ENCODE measurements at places on chromosomes 7 and 10.

- DNase-seq, result no peak
These were observed 52.9 kb downstream of the DNAJC12 start for GRCh38 chr10:67785098-67785497.

GRCh38 chr10:69287181-69287580 is 8.9 kb downstream of the HK1 start:
- DNase-seq, result no peak

DNA sequence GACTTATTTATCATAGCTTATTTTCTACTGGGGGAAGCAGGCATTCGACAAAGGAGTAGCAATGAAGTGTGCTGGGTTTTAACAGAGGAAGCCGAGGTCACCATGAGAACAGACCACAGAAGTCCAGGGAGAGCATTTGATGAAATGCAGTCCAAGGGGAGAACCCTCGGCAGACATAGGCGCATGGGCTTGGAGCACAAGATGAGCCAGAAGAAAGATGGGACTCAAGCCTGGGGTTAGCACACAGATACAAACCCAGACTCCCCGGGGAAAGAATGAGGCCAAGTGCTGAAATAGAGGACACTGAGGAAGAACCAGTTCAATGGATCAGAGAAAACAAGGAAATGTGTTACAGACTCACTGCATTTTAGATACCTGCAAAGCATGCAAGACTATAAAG is 209.5 kb downstream of the FAM107B start:
- no peak for DNase-seq

- no peak for DNase-seq
These were observed 214.4 kb downstream of the FAM107B start for GRCh38 chr10:14560274-14560673.

DNA sequence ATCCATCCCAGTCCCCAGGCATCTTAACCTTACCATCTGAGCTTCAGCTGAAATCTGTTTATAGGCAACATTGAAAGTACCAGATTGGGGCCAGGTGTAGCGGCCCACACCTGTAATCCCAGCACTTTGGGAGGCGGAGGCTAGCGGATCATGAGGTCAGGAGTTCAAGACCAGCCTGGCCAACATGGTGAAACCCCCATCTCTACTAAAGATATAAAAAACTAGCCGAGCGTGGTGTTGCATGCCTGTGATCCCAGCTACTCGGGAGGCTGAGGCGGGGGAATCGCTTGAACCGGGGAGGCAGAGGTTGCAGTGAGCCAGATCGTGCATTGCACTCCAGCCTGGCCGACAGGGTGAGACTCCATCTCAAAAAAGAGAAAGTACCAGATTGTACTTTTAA is 39.0 kb downstream of the CRCP start:
- no peak for DNase-seq

GRCh38 chr7:114108510-114108909 is 189.7 kb upstream of the PPP1R3A start:
- no peak for DNase-seq

DNA sequence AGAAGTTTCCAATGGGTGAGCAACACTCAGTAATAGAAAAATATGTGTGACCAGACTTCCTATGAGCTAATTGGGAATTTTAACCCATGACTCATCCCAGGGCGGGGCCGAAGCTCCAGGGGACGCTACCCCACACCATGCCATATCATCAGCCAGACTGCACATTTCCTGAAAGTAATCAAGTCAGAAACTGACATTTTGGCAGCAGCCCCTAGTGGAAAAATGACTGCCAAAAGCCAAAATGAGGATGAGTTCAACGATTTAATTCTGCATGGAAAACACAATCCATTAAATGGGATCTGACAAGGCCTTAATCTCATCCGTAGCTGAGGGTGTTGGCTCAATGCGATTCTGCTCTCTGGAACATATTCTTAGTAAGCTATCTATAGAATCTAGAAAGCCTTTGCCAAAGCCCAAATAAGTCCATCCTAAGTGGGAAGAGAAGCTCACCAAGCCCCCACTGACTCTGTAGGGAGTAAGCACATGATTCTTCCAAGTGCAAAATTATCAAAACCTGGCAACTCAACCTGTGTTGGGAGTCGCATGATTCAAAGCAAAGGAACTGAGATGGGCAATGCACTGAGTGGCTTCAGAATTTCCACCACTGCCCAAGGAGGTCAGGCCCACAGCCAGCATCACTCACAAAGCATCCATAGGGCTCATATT is 93.1 kb upstream of the PDE1C start:
- no peak for DNase-seq

DNA sequence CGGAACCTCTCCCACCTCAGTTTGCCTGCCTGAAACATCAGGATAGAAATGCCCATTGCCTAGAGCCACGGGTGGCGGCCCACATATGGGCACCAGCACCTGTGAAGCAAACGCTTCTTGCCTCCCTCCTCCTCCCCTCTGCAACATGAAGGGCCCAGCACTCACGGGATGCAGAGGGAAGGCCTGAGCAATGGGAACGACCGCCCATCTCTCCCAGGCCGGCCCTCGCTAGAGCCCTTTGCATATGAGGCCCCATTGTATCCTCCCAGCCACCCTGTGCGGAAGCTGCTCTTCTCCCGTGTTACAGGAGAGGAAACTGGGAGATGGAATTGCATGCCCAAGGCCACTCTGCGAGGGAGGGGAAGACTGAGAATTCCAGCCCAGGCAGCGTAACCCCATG is 88.2 kb downstream of the RGS10 start:
- DNase-seq, result no peak

DNA sequence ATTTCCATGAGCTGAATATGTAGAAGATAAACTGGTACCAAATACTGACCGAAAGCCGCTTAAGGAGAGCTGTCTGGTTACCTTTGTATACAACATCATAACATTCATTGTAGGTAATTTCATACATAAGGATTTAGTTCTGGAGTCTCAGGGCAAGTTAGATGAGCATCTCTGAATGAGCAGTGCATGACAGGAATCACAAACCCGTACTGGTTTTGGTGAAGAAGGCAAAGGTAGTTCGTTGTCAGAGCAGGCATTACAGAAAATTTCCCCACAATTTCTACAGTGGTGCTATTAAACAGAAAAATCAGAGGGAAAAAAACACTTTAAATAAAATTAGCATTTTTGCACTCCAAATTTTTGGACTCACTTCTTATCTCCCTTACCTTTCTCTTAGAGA is 12.9 kb upstream of the PBLD start:
- no peak for DNase-seq

GRCh38 chr10:120988751-120989150 is 137.6 kb downstream of the WDR11 start:
- DNase-seq, result no peak

DNA sequence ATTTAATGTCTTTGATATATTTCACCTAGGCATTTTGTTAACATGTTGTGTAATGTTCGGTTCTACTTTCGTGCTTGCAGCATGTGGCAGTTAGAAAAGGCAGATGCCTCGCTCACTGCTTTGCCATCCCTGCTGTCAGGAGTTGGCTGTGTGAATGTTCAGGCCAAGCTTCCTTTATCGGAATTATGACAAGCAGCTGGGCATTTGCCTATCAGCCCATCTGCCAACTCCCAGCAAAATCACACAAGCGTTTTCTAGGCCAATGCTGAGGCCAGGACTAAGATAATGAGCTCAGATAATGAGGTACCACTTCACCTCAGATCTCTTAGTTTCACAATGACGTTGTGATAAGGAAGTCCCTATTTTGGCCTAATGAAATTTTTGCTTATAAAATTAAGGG is 212.7 kb upstream of the FAM3C start:
- DNase-seq, result no peak

DNA sequence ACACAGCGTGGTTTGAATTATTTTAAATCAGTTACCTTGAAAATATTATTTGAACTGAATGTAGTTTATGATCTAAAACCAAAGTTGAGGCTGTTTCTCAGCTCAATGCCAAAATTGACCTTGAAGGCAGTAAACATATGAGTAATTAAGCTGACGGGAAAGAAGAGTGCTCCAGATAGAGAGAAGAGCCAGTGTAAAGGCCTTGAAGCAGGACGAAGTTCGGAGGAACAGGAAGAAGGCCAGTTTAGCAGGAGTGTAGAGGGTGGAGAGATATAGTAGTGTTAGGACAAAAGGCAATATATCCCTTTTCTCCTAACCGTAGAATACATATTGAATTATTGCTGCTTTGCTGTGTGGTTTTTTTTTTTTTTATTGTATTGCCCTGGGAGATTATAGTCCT is 63.2 kb downstream of the CYP51A1 start:
- DNase-seq, result no peak

DNA sequence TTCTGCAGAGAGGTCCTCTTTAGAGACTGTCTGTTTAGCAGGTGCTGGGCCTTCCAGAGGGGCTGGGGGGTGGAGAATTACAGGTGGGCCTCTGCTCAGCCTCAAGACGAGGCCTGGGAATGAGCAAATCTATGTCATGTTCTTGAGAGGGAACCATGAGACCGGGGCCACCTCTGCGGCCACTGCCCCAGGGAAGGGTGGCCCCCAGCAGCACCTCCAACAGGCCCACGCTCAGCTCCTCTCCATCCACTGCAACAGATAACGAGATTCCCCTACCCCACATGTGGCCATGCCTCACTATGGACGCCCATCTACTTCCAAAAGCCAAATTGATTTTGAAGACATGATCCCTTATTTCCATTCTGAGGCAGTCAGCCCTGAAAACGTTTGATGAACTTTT is 176.9 kb downstream of the TCERG1L start:
- no peak for DNase-seq

- DNase-seq, result no peak
These were observed 110.8 kb upstream of the PTN start for GRCh38 chr7:137454246-137454724.

GRCh38 chr7:22231141-22231540 is 125.8 kb downstream of the RAPGEF5 start:
- DNase-seq, result no peak

- no peak for DNase-seq
These were observed 17.6 kb downstream of the PODXL start for GRCh38 chr7:131538813-131539179.
